RKO (cell line): ENCODE measurements at places on chromosomes 7 and 10.

GRCh38 chr10:33612551-33612950, 278.1 kb upstream of the NRP1 start:
- DNase-seq, result no peak

GRCh38 chr7:100208911-100209408, 10.8 kb upstream of the PVRIG start:
- no peak for DNase-seq

DNA sequence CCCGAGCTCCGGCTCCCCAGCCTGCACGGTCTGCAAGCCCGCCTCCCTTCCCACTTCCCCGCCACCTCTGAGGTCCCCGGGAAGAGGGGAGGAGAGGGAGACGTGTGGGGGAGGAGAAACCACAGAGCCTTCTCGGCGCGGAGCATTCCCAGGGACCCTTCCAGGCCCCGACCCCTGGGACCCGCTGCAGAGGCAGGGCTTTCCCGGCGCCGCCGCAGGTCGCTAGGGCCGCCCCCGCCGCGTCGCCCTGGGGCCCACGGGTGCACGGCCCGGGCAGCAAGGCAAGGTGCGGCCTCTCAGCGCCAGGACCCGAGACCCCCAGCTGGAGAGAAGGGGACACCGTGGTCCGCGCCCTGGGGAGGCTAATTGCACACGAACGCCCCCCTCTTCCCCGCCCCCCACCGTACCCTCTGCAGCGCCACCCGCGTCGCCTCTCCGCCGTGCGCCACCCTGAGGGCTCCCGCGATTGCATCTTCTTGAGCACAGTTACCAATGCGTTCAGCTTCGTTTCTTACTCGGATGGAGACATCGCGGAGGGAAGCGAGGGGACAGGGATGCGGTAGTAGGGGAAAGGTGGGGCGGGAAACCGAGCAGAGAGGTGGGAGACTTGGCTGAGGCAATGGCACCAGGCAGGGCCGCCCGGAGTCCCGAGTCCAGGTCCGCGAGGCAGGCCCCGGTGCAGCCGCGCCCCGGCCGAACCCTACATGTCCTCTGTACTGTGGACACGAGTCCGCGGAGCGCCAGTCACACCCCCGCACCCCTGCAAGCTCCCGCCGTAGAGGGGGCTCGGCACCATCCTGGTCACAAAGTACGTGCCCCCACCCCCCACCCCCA, 28.9 kb downstream of the SKIDA1 start:
- DNase-seq, result peak; percentile 81

DNA sequence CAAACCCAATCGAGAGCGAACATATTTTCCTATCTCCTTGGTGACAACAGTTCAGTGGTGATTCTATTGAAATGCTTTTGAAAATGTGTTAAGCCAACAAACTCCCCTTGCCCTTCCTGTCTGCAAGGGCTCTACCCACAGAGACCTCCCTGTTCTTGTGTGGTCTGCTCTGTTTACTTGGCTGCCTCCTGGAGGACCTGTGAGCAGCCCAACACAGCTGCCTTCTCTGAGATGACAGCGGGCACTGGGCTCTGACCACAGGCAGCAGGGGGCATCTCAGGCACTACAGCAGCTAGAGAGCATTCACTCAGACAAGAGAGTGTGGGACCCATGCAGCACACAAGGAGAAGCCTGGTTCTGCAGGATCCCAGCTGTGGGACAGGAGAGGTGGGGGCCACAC, 416.4 kb downstream of the TCERG1L start:
- no peak for DNase-seq

DNA sequence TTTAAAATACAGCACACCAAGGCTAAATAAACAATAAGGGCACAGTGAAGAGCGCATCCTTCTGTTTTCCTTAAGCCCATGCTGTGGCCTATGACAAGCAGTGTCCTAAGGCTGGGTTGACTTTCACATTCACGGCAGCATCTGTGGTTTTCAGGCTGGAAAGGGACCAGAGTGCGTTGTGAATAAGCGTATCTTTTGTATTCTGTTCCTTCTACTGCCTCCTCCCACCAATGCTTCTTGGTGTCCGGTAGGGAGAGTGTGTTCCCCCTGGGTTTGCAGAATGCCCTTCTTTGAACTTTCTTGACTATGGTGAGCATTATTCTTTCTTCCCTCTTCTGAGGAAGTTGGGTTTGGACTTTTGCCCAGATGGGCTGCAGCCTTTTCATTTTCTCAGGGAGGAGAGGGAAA, 73.6 kb downstream of the ABCA13 start:
- no peak for DNase-seq

DNA sequence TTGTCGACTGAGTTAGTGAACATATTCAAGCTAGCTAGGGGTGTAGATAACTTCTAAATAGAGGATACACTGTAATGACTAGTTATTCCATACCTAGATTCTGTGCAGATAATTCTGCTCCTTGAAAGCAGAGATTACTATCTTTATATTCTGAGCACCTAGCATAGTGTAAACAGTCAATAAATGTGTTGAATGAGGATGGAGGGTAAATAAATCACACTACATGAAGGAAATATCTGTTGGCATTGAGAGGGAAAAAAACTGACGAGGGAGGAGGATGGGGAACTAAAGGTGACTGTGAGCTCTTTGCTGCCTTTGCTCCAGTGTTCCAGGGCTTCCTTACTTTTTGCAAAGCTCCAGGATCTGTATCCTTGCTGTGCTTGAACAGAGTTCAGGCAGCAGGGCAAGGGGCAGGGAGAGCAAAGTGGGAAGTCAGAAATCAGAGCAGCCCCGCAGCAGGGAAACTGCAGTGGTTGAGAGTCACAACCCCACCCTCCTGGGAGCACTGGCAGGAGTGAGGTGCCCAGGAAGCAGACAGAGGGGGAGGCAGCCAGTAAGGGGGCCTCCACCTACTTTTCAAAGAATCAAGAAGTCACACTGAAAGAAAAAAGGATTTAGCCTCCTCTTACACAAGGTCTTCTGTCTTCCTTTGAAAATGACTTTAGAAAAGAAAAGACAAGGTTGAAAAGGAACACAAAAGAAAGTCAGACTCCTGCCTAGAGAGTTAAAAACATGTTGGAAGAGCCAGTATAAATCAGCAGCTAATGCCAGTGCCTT, 71.8 kb upstream of the LRRN3 start:
- DNase-seq, result no peak

DNA sequence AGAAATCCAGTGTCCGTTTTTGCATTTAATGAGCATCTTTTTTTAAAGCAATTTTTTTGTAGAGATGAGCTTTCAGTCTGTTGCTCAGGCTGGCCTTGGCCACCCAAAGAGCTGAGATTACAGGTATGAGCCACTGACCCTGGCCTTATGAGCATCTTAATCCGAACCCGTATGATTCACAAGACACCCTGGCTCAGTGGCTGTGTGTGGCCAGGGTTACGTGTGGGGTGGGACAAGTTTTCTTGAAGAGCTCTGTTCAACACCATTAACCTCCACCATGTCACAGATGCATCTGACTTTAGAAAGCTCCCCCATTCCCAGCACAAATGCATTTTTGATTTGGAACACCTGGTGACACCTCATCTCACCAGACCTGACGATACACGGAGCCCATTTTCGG, 166.5 kb upstream of the PITRM1 start:
- DNase-seq, result no peak

DNA sequence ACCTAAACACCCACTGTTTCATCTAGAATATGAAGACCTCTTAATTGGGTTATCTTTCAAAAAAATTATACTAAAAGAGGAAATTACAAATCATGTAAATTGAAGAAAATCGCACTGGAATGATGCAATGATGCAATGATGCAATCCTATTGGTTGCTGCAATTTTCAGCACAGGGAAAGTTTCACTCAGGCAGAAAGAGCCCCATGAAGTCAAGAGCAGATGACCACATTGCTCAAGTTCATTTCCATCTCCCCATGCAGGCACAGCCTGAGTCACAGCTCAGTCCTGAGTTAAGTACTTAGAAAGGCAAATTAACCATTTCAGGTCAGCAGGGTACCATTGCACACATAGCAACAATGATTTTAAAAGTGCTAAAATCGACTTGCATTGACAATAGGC, 180.3 kb upstream of the MYO3A start:
- DNase-seq, result peak; percentile 27
